ENCODE measurements at places on chromosomes 5 and 9. TPM values are rescaled to one million over a fixed set of nuclear protein-coding genes. Genes with fewer than 3 reads are reported as not detected.

The SAPCD2 gene
- total RNA-seq, result 5.9 TPM

The RC3H2 gene
- total RNA-seq, result 28.7 TPM

The IFNA6 gene
- total RNA-seq, result not detected

The PLCXD3 gene
- 0.02 TPM for total RNA-seq

The ADAMTSL1 gene
- 11.7 TPM for total RNA-seq

The OLFM1 gene
- 34.9 TPM for total RNA-seq

The F2R gene
- 44.8 TPM for total RNA-seq

The COL5A1 gene
- total RNA-seq, result 26.8 TPM

The SOHLH1 gene
- not detected for total RNA-seq

The GGTA1 gene
- total RNA-seq, result 0.35 TPM

DNA sequence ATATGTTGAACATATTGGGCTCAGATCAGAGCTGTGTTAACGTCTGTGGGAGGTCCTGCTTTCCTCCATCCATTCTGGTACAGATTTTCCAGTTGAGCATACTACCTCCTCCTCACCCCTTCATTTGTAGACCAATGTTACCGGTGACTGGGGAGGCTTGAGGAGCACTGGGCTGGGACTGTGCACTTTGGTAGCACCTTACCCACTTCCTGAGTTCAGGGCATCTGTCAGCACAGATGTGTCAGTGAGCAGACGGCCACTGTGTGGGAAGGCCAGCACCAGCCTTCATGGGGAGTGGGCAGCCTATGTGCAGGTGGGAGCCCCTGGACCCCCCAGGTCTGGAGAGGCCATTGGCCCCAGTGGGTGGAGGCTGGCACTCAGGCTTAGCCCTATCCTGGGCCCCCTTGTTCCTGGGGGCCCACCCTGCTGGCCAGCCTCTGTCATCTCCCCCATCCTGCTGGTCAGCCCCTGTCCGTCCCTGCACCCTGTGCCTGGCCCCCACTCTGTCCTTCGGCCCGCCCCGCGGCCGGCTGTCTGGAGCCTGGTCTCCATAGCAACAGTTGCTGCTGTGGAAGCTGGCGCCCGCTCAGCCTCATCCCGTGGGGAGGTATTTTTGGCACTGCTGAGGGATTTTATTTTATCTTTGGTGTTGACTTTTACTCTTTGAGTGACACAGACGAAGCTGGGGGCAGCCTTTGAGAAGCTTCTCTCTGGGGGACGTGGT is 21.3 kb downstream of the WNK2 start:
- DNase-seq, result no peak

DNA sequence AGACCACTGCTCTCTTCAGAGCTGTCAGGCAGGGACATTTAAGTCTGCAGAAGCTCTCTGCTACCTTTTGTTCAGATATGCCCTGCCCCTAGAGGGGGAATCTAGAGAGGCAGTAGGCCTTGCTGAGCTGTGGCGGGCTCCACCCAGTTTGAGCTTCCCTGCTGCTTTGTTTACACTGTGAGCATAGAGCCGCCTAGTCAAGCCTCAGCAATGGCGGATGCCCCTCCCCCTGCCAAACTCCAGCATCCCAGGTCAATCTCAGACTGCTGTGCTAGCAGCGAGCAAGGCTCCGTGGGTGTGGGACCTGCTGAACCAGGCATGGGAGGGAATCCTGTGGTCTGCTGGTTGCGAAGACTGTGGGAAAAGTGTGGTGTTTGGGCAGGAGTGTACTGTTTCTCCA is 59.9 kb downstream of the CAVIN4 start:
- peak; percentile 26 for DNase-seq

GRCh38 chr9:68454579-68455334 is 85.9 kb downstream of the TMEM252 start:
- DNase-seq, result no peak

DNA sequence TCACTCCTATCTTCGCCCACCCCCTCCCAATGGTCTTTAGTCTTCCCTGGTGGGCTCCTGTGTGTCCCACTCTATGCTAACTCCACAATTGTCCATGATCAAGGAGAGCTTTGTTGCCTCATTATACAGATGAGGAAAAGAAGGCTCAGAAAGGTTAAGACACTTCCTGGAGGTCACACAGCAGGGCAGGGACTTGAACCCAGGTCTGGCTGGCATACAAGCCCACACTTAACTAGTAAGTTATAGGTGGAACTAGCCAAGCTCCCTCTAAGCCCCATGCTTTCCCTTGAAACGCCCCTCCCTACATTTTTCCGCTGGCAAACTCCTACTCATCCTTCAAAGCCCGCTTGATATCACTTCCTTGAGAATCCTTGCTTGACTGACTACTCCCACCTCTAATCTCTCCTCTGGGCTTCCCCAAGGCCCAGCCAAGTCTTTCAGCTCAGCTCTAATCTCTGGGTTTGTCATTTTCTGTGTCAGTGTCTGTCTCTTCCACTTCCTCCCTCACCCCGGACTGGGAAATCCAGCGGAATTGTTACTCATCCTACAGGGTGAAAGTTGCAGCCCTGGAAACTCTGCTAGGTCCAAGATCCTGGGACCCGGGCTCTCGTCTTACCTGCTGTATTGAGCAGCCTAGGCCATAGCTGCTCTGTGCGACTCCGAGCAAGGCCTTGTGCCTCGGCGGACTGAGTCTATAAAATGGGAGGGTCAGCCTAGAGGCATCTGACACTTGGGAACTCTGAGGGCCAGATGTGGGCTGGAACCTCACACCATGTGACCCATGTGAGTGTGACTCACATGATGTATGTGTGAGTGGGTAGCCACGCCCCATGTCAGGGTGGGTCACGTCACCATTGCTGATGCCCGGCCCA is 144.5 kb downstream of the GAPVD1 start:
- DNase-seq, result peak; percentile 27

- no peak for DNase-seq
Measured at GRCh38 chr5:133119233-133119711, 67.5 kb downstream of the HSPA4 start.

- DNase-seq, result no peak
Measured at GRCh38 chr9:109967651-109968642, 187.9 kb downstream of the PALM2AKAP2 start.

GRCh38 chr9:70588999-70589398 is 174.5 kb upstream of the KLF9 start:
- no peak for DNase-seq

DNA sequence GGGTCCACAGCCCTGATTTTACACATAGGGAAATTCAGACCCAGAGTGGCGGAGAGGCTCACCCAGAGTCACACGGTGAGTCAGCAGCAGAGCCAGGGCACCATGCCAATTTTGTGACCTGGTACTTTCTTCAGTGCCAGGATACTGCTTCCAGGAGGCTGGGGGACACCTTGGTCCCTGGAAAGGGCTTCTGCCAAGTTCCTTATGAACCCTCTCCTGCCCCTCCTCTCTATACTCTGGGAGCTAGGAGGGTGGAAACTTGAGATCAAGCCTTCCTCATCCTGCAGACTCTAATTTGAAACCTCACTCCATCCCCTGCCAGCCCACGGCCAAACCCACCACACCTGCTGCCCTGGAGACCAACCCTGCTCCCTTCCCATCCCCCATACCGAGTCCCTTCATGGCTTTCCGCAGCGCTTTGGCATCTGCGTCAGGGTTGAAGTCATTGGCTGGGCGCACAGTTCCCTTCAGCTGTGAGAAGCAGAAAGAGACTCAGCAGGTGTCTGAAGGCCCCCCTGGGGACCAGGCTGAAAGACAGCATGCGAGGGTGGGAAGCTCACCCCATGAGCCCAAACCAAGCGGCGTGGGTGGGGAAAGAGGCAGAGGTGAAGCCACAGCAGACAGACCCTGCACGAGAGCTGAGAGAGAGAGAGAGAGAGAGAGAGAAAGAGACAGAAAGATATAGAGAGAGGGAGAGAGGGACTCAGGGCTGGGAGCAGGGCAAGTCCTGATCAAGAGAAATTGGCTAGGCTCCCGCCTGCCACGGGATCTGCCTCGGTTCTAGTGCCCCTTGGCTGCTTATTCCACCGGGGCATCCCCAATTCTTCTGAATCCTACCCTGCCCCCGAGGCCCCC is 33.5 kb downstream of the ANXA6 start:
- peak; percentile 46 for DNase-seq

- DNase-seq, result peak; percentile 42
Measured at GRCh38 chr9:109507421-109507838, 9.3 kb upstream of the PTPN3 start.

GRCh38 chr5:43041110-43041668 is 1.1 kb upstream of the ANXA2R start:
- peak; percentile 68 for DNase-seq

- no peak for DNase-seq
Measured at GRCh38 chr9:12773562-12773961, 1.3 kb upstream of the LURAP1L start.

- DNase-seq, result no peak
Measured at GRCh38 chr9:132637801-132638200, 32.0 kb downstream of the DDX31 start.

GRCh38 chr5:171355302-171355724 is 32.3 kb upstream of the NPM1 start:
- DNase-seq, result no peak

DNA sequence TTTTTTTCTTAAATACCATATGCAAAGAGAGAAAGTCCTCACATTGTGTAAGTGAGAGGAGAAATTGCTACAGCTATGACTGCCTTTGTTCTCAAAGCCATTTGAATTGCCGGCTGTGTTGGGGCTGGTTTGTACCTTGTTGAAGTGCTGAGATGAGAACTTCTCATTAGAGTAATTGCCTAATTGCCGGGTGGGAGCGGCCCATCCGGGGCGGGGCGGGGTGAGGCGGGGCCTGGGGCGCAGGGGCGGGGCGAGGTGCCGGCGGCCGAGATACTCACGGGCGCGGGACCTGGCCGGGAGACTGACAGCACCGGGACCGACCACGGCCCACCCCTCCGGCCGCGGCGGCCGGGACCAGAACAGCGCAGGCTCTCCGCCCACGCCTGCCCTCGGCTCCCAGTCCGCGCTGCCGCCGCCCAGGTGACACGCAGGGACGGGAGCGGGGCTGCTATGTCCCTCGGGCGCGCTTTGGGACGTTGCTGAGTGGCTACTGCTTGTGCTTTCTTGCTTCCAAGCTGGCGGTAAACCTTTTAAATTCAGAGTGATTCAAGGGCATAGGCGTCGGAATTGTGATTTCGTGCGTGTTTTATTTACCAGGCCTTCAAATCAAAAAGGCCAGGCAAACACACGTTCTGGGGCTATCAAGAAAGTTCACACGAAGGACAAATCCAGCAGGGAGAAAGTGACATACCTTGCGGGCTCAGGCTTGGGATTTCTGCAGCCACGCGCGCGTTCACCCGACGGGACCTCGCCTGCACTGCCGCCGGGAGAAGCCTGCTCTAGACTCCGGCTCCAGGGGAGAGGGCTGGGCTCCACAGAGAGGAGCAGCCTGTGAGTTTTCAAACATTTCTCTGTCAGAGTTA is 269.1 kb downstream of the FANCC start:
- peak; percentile 47 for DNase-seq

DNA sequence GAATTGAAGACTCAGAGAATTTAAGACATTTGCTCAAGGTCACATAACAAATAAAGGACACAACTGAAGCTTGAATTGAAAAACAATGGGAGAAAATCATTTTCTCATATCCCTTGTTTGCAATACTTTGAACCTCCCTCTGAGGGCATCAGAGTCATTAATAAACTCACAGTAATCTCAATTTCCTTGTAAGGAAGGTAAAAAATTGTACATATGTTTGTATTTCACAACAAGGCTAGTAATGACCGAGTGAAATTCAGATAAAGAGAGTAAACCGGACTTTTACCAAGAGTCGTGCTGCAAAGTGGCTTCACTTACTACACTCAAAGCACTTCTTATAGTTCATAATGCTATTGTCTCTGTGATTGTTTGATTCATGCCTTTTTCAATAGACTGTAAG is 665.0 kb downstream of the NR2F1-AS1 start:
- no peak for DNase-seq

DNA sequence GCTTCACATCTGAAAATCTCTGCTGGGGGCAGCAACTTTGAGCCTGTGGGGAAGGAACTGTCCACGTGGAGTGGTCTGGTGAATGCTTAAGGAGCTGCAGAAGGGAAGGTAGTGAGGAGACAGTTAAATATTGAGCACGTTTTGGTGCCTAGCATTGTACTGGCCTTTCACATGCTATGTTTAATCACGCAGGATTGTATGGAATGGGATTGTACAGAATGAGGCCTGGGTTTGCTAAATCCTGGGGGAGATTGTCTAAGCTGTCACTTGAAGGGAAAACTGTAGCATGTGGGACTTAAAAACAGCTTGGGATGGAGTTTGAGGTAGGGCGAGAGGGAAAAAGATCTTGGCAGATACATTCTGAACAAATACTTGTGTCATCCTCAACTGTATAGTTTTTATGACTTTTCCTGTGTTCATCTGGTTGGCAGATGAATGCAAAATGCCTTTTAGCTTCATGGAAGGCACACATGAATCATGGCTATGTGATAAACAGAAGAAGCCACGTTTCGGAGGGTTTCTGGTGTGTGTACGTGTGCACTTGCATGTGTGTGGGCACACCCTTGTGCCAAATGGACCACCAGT is 106.6 kb downstream of the TMC1 start:
- DNase-seq, result no peak

- DNase-seq, result no peak
Measured at GRCh38 chr9:89731262-89732182, 126.7 kb downstream of the GADD45G start.

DNA sequence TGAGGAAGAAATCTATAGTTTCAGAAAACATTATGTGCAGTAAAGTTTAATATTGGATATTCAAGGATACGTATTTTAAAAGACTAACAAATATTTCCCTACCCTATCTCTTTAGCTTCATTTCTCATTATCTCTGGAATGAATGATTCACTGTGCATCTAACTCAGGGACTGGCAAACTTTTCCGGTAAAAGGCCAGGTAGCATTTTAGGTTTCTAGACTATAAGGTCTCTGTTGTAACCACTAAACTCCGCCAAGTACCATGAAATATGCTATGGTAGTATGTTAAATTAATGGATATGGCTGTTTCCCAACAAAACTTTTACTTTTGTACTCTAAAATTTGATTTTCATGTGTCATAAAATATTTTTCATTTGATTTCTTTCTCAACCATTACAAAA is 13.2 kb downstream of the FEM1C start:
- DNase-seq, result no peak

GRCh38 chr5:132459031-132459982 is 31.3 kb downstream of the IRF1 start:
- peak; percentile 93 for DNase-seq

DNA sequence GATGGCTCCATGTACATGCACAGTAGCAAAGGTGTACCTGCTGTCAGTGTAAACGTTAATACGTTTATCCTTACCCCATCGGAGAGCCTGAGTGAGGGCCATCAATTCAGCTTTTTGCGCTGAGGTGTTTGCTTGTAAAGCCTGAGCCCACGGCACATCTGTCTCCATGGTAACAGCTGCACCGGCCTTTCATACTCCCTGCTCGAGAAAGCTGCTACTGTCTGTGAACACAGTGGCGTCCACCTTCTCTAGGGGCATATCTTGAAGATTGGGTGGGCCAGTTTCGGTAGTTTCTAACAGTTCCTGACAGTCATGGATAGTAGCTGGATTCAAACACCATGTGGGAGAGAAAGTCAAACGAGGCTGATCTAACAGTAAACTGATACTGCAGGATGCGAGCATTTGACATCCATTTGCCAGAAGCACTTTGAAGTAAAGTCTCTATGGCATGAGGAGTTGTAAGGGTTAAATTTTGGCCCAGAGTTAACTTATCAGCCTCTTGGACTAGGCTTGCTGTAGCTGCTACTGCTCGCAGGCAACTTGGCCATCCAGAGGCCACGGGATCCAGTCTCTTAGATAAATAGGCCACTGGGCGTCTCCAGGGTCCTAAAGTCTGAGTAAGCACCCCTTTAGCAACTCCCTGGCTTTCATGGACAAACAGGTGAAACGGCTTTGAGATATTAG is 21.0 kb upstream of the RHOBTB3 start:
- DNase-seq, result peak; percentile 56
